ENCODE measurements at places on chromosomes 11 and 22.

DNA sequence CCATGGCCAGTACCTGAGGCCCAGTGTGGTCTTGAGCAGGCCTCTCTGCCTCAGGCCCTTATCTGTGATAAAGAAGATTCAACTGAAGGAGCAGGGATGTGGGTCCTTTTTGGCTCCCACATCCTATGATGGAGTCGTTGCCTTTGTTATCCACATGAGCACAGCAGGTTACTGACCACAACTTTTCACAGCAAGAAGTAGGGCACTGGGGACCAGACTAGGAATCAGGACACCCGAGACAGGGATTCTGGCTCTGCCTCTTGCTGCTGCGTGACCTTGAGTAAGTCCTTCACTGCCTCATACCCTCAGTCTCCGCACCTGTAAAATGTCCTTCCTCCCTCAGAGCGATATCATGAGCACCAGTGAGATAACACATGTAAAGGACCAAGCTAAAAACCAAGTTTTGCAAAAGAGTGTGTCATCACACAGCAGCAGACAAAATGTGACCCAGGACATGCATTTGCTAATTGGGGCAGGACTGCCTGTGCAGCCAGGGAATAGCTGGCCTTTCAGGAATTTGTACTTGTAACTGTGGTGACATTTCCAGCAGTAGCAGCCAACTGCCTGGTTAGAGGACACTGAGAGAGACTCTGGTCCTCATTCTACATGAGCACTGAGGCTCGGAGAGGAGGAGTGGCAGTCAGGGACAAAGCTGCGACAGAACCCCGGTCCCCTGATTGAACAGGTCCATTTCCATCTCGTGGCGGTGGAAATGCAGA lies 13.2 kb upstream of the SMIM35 start:
- no peak for DNase-seq

- no peak for DNase-seq
Measured at GRCh38 chr11:4932751-4933150, 8.6 kb upstream of the OR51G1 start.

DNA sequence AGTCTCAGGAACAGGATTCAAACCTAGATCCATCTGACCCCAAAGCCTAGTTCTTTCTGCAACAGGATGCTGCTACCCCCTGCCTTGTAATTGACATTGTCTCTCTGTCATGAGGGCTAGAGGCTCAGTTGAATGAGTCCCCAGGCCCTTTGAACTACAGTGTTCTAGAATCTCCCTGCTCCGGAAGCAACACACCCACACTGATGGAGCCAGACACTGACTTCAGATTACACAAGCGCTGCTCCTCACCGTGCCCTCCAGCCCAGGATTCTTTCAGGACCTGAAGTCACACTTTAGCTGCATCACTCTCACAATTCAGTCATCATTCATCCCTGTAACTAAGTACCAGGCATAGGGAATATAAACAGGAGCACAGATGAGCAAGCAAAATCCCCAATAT lies 69.6 kb downstream of the RAB30 start:
- DNase-seq, result no peak

DNA sequence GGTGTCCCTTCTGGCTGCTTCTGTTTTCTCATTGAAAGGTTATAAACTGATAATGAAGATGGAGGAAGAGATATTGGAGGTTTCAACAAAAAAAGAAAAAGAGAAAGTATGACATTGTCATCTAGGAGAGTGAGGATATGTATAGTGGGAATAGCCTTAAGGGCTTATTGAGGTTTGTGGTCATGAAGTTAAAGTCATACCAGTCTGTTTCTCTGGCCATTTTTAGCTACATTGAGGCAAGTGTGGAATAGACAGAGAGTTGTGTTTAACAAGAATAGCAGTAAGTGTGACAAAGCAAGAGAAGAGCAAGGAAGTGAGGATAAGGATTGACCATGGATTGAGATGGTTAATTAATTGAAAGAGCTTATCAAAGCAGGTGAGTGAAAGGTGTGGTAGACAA lies 110.4 kb downstream of the ELP4 start:
- DNase-seq, result no peak

GRCh38 chr22:27947448-27947847 lies 28.4 kb upstream of the PITPNB start:
- DNase-seq, result no peak

DNA sequence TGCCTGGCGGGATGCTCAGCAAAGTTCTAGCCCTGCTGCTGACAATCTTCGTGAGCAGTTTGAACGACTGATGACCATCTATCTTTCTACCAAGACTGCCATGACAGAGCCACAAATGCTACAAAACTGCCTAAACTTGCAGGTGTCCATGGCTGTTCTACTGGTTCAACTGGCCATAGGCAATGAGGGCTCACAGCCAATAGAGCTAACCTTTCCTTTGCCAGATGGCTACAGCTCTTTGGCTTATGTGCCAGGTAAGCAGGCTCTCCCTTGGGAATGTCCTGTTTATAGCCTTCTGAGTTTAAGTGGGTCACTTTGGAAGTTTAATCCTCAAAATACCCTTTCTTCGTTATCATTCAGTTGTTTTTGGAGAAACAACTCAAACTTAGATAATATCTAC lies 20.1 kb downstream of the UBE4A start:
- no peak for DNase-seq

GRCh38 chr11:68261006-68261405 lies 10.8 kb downstream of the C11orf24 start:
- DNase-seq, result no peak

GRCh38 chr11:70207531-70208131 lies 4.5 kb downstream of the FADD start:
- no peak for DNase-seq

GRCh38 chr11:28963187-28963586 lies 855.0 kb downstream of the METTL15 start:
- DNase-seq, result no peak

DNA sequence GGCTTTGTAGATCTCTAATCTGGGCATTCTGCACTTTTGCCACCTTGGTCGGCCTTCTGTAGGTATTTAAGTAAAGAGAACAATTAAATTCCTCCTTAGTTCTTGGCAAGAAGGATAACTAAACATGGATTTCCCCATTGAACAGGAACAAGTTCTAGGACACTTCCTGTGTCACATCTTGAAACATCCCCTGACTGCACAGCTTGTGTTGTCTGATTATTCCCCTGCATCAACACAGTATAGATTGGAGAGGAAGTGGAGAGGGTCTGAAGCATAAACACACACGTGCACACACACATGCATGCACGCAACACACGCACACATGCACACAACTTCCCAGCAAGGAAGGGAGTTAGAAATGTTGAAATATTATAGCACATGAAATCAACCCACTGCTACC lies 8.6 kb downstream of the ISX start:
- no peak for DNase-seq

DNA sequence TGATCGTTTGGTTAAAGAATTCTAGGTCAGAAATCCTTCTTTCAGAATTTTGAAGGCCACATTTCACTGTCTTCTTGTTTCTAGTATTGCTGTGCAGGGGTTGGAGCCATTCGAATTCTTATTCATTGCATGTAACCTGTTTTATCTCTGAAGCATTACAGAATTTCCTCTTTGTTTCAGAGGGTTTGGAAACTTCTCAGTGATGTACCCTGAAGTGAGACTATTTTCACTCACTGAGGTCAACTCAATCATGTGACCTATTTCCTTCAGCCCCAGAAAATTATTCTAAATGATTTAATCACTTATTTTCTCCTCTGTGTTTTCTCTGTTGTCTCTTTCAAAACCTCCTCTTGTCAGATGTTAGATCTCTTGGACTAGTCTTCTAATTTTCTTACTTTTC lies 147.8 kb downstream of the ENTHD1 start:
- no peak for DNase-seq

- no peak for DNase-seq
Measured at GRCh38 chr11:2838091-2838490, 47.5 kb downstream of the CDKN1C start.

DNA sequence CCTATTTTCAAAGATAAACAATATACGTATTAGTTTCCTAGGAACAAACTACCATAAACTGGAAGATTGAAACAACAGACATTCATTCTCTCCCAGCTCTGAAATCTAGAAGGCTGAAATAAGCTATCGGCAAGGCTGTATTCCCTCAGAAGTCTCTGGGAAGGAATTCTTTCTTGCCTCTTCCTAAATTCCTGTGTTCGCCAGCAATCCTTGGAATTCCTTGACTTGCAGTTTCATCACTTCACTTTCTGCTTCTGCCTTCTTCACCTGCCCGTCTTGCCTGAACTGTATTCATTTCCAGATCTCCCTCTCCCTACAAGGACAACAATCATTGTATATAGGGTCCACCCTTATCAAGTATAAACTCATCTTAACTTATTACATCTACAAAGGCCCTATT lies 17.7 kb upstream of the PRDM10 start:
- no peak for DNase-seq

GRCh38 chr22:23216461-23217170 lies 36.3 kb downstream of the BCR start:
- no peak for DNase-seq

GRCh38 chr22:47351836-47352579 lies 589.6 kb downstream of the TBC1D22A start:
- DNase-seq, result no peak

DNA sequence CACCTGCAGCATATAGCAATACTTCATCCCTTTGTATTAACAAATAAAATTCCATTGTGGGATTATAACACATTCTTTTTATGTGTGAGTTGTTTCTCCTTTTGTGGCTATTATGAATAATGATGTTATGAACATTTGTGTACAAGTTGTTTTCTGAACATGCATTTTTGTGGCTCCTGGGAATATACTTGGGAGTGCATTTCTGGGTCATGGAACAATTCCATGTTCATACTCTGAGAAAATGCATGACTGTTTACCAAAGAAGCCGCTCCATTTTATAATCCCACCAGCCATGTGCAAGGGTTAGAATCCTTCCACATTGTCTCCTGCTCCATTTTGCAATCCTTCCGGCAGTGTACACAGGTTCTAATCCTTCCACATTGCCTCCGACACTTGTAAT lies 713.8 kb downstream of the TBC1D22A start:
- no peak for DNase-seq

DNA sequence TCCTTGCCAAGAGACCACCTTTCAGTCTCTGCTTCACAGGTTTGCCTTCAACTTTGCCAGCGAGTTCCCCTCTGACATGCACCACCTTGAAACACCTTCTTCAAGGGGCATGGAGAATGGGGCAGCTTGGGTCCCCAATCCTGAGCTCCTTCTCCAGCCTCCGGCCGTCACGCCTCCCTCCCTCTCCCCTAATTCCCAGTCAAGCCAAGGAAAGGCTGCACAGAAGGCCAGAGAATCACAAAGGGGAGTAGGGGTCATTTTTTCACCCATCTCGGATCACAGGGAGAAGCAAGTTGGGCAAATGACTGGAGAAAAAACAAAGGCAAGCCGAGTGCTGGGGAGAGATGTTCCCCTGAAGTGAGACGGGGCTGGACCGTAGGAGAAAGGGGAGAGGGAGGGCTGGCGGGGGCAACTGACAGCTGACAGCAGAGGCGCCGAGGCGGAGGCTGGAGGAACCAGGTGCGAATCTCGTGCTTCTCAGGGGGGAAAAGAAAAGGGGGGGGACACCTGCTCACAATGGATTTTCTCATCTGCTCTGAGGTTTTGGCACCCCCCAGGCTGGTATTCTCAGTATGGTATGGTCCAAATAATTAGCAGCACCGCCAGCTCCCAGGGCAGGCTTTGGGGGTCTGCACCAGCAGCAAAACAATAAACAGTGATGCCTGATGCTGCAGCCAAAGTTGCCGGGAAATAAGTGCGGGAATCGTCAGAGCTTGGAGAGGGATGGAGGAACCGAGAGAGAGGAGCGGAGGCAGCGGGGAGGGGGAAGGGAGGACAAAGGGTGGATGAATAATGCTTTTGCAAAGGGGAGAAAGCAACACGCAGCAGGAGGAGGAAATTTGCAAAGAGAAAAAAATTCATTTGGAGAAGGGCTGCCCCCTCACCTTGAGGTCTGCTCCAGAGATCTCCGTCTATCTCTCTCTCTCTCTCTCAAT lies 644 bp downstream of the YPEL4 start:
- DNase-seq, result no peak

DNA sequence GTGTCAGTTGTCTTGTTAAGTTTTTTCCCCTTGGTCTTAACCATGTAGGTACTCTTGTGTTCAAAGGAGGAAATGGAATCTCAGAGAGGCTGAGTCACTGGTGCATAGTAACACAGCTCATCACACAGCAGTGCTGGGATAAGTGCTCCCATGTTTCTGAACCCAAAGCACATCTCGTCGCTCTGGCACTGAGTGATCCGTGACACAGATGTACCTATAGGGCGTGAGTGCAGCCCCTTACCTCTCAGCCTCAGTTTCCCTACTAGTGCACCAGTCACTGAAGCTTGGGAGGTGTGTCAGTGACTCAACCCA lies 234.0 kb downstream of the ST3GAL4 start:
- no peak for DNase-seq

- DNase-seq, result no peak
Measured at GRCh38 chr11:128469220-128469619, 118.1 kb downstream of the ETS1 start.

- DNase-seq, result no peak
Measured at GRCh38 chr11:9565822-9566560, 7.5 kb upstream of the WEE1 start.

- no peak for DNase-seq
Measured at GRCh38 chr11:27183672-27184457, 143.2 kb downstream of the BBOX1 start.

GRCh38 chr11:58576887-58577471 lies 1.3 kb upstream of the LPXN start:
- DNase-seq, result no peak

DNA sequence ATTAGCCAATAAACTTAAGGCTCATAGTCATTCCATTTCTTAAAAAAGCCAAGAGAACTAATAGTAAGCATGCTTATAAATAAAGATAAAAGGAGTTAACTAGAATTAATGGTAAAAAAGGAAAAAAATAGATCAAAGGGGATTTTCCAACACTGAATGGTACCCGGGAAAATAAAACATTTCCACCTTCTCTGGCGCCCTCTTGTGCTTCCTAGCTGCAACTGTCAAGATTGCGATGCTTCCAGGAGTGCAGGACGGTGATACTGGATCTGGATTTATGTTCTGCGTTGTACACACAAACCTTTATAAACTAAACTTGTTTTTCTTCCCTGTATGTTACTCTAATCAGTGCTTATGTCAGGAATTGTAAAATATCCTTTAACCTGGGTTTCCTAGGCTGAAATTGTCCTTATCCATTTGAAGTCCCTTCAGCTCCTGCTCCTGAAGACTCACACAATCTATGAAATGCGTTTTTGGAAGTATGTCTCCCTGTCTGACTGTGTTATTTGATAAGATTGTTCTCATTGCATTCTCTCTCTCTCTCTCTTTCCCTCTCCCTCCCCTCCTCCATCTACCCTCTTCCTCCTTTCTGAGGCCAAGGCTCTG lies 9.6 kb upstream of the HTATIP2 start:
- DNase-seq, result no peak

- no peak for DNase-seq
Measured at GRCh38 chr22:48320048-48320682, 1507.5 kb downstream of the BRD1 start.

GRCh38 chr11:118314988-118315411 lies 10.5 kb downstream of the CD3E start:
- DNase-seq, result no peak

- no peak for DNase-seq
Measured at GRCh38 chr11:10564696-10565318, 3.7 kb downstream of the LYVE1 start.
